CD4-positive, alpha-beta T cell (primary cell): ENCODE measurements at places on chromosomes 7 and 10. TPM values are rescaled to one million over a fixed set of nuclear protein-coding genes. Genes with fewer than 3 reads are reported as not detected.

DNA sequence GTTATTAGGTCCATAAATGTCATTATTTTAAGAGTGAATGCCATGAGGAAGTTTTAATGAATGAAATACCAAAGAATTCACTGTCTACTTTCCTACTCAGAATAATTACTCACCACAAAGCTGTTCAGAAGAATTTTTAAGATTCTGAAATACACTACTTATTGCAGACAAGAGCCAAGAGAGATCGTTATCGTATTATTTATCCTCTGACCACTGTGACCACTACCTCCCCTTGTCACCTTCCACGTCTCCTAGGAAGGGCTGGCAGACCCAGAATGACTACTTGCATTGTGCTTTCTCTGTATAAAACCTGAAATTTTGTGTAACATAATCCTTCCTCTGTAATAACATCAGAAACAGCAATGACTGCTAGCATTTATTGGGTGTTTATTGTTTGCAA is 81.9 kb downstream of the ABCB5 start:
- no peak for DNase-seq
- H3K36me3 ChIP-seq = no peaks in the 10 kb centered on the region
- H3K4me3 ChIP-seq = no peak overlapping the region
- no peaks in the 10 kb centered on the region for H3K4me1 ChIP-seq
- H3K27ac ChIP-seq = no peak overlapping the region

DNA sequence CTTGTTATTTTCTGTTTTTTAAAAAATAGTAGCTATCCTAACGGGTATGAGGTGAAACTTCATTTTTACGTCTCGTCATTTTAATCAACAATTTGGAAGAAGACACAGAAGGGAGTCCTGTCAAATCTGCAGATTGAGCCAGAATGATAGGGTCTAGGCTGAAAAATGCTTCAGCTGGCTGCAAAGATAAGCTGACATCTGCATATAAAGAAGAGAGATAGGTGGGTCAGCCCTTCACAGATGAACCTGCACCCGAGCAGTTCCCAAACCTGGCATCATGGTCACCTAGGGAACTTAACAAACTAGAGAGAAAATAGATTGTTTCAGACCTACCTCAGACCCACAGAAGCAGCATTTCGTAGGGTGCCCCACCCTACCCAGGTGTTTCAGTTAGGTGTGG is 35.2 kb upstream of the BMPR1A start:
- H3K27ac ChIP-seq = no peak overlapping the region
- H3K36me3 ChIP-seq = no peaks in the 10 kb centered on the region
- no peak overlapping the region for H3K4me3 ChIP-seq
- no peaks in the 10 kb centered on the region for H3K27me3 ChIP-seq
- DNase-seq = no peak
- peaks cover 9% of the 10 kb centered on the region for H3K4me1 ChIP-seq

- peaks cover 22% of the 10 kb centered on the region for H3K36me3 ChIP-seq
- no peak overlapping the region for H3K4me3 ChIP-seq
- no peaks in the 10 kb centered on the region for H3K27me3 ChIP-seq
- DNase-seq = no peak
Measured at GRCh38 chr10:97328646-97329453, 5.7 kb downstream of the FRAT2 start.

DNA sequence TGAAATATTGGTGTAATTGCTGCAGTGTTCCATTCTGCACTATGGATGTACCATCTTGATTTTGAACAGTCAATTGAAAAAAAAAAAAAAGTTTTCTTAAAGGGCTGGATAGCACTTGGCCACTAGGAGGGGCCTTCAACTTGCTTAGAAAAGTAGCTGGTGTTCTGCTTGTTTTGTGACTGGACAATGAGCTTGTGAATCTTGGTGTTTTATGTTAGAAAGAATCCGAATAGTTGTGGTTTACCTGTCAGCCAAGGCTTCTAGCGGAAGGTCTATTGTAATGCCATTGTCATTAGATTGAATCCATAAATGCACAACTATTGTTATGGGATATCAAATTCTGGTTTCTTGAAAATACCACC is 77.1 kb downstream of the BMPER start:
- H3K27me3 ChIP-seq = no peaks in the 10 kb centered on the region
- H3K27ac ChIP-seq = no peak overlapping the region
- no peaks in the 10 kb centered on the region for H3K36me3 ChIP-seq
- DNase-seq = no peak

GRCh38 chr10:104479906-104480593 is 126.4 kb downstream of the CFAP58 start:
- H3K4me3 ChIP-seq = no peak overlapping the region
- no peak for DNase-seq
- no peak overlapping the region for H3K27ac ChIP-seq
- peaks cover 6% of the 10 kb centered on the region for H3K27me3 ChIP-seq

- no peaks in the 10 kb centered on the region for H3K36me3 ChIP-seq
- H3K4me3 ChIP-seq = no peak overlapping the region
- no peak for DNase-seq
- H3K27me3 ChIP-seq = no peaks in the 10 kb centered on the region
Measured at GRCh38 chr7:50212666-50213621, 91.6 kb upstream of the IKZF1 start.

GRCh38 chr7:85528581-85528980 is 341.7 kb upstream of the SEMA3D start:
- H3K36me3 ChIP-seq = no peaks in the 10 kb centered on the region
- DNase-seq = no peak
- H3K27ac ChIP-seq = no peak overlapping the region

DNA sequence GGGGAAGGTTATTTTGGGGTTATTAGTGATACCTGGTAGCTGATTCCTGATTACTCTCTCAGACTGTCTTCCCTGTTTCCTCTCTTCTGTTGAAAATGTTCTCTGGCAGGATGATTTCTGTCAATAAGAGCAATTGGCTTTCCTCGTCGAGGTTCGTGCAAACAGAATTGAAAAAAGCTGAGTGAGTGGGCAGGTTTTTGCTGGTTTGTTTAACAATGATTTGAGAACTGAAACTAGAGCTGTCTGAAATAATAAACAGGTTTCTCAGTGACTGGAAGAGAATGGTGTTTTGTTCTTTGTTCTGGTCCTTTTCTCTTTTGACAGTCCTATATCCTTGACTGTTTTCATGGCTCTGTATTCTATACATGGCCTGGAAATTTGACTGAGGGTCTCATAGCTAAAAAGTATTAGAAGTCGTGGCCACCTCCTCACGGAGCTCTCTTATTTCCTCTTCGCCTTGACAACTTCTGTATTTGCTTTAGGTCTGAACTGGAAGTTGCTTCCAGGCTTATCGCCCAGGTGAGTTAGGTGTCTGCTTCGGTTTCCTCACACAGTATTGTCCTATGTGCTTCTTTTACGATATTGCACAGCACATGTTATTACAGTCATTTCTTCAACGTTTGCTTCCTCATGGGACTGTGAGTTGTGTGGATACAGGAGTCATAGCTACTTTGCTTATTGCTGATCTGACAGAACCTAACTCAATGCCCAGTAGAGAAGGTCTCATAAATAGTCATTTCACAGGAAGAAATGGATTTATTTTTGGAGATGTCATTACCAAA is 403.6 kb downstream of the NRG3 start:
- no peak for DNase-seq
- no peak overlapping the region for H3K27ac ChIP-seq

DNA sequence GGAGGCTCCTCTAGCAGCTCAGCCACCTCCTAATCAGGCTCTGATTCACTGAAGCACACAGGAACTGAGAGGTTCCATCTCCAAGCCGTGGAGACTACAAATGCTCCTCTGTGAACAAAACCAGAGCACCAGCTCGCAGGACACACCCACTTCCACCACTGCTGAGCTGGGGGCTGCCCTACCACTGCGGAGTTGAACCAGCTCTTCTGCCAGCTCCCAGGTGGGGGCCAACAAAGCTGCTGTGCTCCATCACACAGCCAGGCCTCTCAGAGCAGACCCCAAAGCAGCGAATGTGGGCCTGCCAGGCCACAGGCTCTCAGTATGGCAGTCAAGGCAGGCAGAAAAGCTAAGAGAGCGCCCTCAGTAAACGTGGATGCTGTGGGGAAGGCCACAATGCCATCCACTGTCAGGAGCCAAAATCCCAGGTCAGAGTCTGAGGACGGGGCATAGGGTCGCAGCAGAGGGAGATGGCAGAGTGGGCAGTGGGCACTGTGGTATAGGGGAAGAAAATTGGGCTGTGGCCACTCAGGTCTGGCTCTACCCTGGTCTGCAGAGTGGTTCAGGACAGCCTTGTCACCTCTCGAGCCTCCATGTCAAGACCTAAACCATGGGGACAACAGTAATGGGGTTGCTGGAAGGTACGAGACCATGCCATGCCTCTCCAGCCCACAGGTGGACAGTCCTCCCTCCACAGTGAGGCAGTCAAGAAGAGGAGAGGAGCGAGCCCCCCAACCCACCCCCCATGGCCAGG is 82.1 kb downstream of the GRID1 start:
- no peaks in the 10 kb centered on the region for H3K4me1 ChIP-seq
- no peak for DNase-seq
- H3K4me3 ChIP-seq = no peak overlapping the region
- no peaks in the 10 kb centered on the region for H3K27me3 ChIP-seq
- H3K36me3 ChIP-seq = no peaks in the 10 kb centered on the region
- H3K27ac ChIP-seq = no peak overlapping the region

DNA sequence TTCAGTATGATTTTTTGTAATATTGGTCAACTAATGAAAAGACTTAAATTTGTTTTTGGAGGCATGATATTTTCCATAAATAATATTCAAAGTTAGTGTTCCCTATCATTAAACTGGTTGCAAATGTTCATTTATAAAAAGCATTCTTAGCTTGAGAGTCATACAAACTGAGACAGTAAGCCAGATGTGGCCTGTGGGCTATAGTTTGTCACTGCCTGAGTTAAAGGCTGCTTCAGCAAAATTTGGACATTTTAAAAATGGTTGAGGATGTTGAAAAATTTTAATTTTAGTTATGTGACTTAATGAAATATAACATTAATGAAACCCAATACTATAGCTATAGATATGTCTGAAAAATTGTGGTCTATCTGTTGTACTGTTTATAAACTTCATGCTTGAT is 180.2 kb upstream of the CACNA2D1 start:
- H3K36me3 ChIP-seq = no peaks in the 10 kb centered on the region
- no peaks in the 10 kb centered on the region for H3K4me1 ChIP-seq
- no peaks in the 10 kb centered on the region for H3K27me3 ChIP-seq

DNA sequence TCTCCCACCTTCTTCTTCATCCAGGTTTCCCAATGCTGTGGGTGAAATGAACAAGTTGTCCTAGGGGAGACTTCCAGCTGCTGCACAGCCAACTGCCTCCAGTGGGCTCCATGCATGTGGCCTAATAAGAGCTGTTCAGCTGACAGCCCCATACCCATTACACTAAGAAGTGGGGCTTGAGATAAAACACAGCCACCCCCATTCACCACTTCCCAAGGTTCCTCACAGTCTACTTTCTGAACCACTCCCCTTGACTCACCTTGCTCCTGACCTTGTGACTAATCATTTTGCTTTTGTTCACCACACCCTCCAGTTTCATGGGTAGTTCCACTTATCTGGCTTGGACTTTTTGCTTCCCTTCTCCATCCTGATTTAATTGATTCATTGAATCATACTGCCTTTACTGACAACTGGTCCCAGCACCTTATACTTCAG is 119.3 kb downstream of the CABCOCO1 start:
- DNase-seq = no peak
- no peak overlapping the region for H3K27ac ChIP-seq
- no peak overlapping the region for H3K4me3 ChIP-seq
- H3K27me3 ChIP-seq = no peaks in the 10 kb centered on the region

DNA sequence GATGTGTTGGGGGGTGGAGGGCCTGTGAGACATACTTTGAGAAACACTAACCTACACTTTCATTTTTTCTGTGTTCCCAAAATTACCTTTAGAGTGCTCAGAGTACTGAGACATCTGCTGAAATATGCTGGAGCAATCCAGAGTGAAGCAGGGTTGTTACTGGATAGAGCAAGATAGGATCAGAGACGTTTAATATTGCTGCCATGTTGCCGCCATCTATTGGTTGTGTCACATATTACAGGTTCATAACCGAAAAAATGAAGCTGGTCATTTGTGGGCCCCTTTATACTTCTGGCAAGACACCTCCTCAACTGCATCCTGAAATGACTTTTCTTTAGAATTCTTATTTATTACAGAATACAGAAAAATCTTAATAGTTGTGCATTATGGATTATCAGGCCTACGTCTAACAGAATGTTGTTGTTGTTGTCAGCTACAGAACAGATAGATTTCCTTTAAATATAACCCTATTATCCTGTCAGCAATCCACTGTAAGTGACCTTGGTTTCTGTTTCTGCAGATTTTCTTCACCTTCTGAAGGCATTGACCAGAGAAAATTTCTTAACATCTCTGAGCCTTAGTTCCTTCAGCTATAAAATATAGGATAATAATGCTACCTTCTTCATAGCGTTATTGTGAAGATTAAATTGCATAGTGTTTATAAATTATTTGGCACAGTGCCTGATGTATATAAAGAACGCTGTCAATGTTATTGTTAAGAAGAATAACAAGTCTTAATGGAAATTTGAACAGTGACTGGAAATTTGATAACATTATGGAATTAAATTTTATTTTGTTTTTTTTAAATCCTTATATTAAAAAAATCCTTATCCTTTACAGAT is 16.2 kb upstream of the DLD start:
- H3K36me3 ChIP-seq = no peaks in the 10 kb centered on the region
- no peak overlapping the region for H3K4me3 ChIP-seq
- DNase-seq = peak; percentile 65
- no peaks in the 10 kb centered on the region for H3K27me3 ChIP-seq
- H3K4me1 ChIP-seq = peaks cover 20% of the 10 kb centered on the region

DNA sequence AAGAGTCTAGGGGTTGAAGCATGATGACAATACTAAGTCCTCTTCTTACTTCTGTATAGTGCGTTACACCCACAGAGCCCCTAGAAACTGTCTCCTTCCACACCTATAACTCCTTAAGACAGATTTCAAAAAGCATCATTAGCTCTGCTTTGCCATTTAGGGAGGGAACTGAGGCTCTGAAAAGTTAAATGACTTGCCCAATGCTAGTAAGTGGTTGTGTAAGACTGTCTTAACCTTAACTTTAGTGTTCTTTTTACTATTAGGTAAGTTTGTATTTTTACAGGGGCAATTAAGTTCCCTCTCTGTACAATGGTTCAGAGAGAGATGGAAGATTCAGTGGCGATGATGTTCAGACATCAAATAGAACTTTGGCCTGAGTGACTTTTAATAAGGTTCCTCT is 72.7 kb upstream of the ASAH2 start:
- DNase-seq = no peak
- peaks cover 15% of the 10 kb centered on the region for H3K36me3 ChIP-seq
- H3K4me1 ChIP-seq = no peaks in the 10 kb centered on the region
- no peak overlapping the region for H3K4me3 ChIP-seq
- no peak overlapping the region for H3K27ac ChIP-seq

- peaks cover 3% of the 10 kb centered on the region for H3K36me3 ChIP-seq
- H3K27me3 ChIP-seq = no peaks in the 10 kb centered on the region
- H3K27ac ChIP-seq = no peak overlapping the region
- no peaks in the 10 kb centered on the region for H3K4me1 ChIP-seq
- no peak for DNase-seq
- no peak overlapping the region for H3K4me3 ChIP-seq
Measured at GRCh38 chr10:99973190-99973589, 36.6 kb downstream of the DNMBP start.

GRCh38 chr10:122379041-122379440 is 4.5 kb downstream of the PLEKHA1 start:
- H3K27me3 ChIP-seq = no peaks in the 10 kb centered on the region
- peaks cover 23% of the 10 kb centered on the region for H3K4me1 ChIP-seq
- no peak for DNase-seq
- H3K27ac ChIP-seq = no peak overlapping the region
- H3K4me3 ChIP-seq = no peak overlapping the region
- H3K36me3 ChIP-seq = peaks cover 17% of the 10 kb centered on the region

The TAS2R41 gene
- total RNA-seq = 0.73 TPM

The ACSM6 gene
- not detected for total RNA-seq

The CNPY1 gene
- not detected for total RNA-seq

The MYL10 gene
- total RNA-seq = not detected

The ALDH18A1 gene
- 9.6 TPM for total RNA-seq
